ENCODE measurements at places on chromosomes 1 and 21.
A peak's percentile ranks its signal among the peaks of the same experiment; 100 is the strongest.

- no peak for DNase-seq
Observed at GRCh38 chr1:35856964-35857363, 26.0 kb upstream of the AGO1 start.

- DNase-seq, result no peak
Observed at GRCh38 chr1:203714446-203714845, 50.5 kb upstream of the LAX1 start.

- no peak for DNase-seq
Observed at GRCh38 chr1:61659061-61659460, 65.9 kb downstream of the TM2D1 start.

DNA sequence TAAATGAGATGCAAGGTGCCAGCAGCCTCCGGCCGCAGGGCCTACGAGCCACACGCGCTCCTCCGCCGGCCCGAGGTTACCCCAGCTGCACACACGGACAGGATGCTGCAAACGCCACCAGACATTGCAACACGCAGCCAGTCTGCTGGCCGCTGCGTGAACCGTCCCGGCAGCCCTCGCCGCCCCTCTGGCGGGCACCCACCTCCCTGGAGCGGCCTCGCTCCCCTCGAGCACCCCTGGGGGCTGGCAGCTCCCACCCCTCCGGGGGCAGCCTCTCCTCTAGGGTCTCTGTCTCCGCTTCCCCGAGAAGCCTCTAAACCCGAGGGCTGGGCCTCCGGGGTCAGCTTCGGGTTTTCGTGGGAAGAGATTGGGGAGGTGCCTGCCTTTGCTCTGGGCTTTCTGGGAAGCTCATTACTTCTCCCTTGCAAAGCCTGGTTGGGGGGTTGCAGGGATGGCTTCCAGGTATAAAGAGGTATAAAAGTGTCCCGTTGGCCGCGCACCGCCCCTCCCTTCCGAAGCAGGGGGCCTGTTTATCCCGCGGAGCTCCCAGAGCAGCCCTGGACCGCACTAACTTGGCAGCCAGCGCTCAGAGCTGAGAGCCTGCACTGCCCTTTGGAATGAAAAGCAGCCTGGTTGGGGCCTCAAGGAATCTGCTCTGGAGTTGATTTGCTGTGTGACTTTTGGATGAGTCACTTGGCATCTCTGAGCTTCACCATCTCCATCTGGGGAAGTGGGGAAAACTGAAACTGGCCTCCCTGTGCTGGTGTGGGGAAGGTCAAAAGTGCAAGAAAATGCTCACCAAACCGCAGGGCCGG is 21.8 kb downstream of the DHRS3 start:
- no peak for DNase-seq

DNA sequence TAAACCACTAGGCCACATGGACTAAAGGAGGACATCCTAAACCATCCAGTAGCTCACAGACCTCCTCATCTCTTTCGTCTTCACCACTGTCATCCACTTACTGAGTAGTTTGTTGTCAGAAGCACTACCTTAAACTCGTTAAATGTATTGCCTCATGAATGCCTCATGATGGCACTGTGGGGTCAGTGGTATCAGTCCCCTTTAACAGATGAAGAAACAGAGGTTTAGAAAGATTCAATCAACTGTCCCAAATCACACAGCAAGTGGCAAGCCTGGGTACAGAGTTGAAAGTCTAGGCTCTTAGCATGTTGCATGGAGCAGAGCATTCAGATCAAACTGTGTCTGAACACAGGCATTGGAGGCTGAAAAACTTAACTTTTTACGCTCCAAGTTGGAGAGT is 183.6 kb upstream of the KIAA0040 start:
- DNase-seq, result no peak

GRCh38 chr1:202283991-202284390 is 57.7 kb downstream of the UBE2T start:
- no peak for DNase-seq

DNA sequence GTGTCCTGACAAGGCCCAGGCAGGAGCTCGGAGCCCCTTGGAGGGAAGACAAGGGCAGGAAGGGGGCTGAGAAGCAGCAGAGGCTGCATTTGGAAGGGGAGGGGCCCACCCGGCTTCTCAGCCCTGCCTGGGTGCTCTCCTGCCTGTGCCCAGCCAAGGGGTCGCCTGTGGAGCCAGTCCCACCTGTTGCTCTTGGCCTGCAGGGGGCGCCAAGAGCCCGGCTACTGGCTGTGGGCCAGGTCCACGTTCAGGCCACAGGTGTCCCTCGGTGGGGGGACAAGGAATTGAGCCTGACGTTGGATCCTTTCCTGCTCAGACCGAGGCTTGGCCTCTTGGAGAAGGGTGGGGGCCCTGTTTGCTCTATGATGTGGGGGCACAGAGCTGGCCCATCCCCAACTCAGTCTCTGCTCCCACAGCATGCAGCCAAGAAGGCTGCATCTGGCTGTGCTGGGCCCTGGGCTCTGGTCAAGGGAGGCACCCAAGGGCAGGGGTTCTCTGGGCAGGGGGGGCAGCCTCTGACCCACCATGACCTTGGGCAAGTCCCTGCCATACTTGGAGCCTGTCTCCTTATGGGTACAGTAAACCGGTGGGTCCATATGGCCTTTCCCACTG is 10.9 kb downstream of the WNT4 start:
- peak; percentile 5 for DNase-seq

GRCh38 chr1:92756537-92756936 is 28.4 kb downstream of the EVI5 start:
- DNase-seq, result no peak

- DNase-seq, result no peak
Observed at GRCh38 chr1:203547147-203547546, 53.2 kb downstream of the OPTC start.

GRCh38 chr1:200410566-200410878 is 686 bp upstream of the ZNF281 start:
- no peak for DNase-seq

GRCh38 chr21:34808569-34809204 is 139.9 kb downstream of the CLIC6 start:
- DNase-seq, result peak; percentile 15

- DNase-seq, result no peak
Observed at GRCh38 chr1:48066936-48067335, 69.8 kb upstream of the TRABD2B start.

DNA sequence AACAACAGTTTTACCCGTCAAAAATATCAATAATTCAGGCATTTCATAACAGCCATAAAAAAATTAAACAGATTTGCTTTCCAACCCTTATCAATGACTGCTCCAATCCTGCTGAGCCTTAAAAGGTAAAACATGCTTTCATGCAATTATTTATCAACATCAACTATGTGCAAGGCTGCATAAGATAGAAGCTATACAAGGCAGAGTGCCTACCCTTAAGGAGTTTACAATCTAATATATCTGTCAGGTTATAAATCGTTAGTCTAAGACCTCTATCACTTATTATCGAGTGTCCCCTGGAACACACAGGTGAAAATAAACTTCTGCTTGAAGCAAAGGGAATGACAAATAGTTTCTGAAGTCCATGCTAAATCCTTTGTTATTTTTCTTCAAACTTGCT is 1.8 kb downstream of the ERRFI1 start:
- DNase-seq, result no peak

- DNase-seq, result no peak
Observed at GRCh38 chr21:28431527-28432200, 561.0 kb downstream of the LTN1 start.

- DNase-seq, result no peak
Observed at GRCh38 chr1:54795356-54795665, 5.8 kb downstream of the TTC22 start.
